Fibroblast of mammary gland (primary cell): ENCODE measurements at places on chromosomes 11 and 22.
A peak's percentile ranks its signal among the peaks of the same experiment; 100 is the strongest.

- peak; percentile 94 for DNase-seq
These were observed 21.2 kb downstream of the TBRG1 start for GRCh38 chr11:124643605-124644425.

DNA sequence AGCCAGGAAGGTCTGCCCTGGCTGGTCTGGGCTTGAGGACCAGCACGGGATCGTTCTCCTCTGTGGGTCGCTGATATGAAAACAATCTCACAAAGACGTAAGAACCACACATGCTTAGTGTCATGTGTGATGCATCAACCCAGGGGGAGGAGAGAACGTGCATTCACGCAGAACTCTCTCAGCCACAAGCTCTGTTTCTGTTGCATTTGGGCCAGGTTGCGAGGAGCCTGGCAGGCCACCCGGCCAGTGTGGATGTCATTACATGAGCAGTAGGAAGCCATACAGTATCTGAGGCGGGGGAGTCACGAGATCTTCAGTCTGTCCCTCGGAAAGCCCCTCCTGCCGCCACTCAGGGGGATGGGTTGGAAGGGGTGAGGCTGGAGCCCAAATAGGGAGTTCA, 53.1 kb upstream of the KCNQ1OT1 start:
- DNase-seq, result no peak

GRCh38 chr11:115471367-115471766, 32.8 kb downstream of the CADM1 start:
- DNase-seq, result no peak

- DNase-seq, result no peak
These were observed 321.9 kb downstream of the MIAT start for GRCh38 chr22:26979294-26979693.

DNA sequence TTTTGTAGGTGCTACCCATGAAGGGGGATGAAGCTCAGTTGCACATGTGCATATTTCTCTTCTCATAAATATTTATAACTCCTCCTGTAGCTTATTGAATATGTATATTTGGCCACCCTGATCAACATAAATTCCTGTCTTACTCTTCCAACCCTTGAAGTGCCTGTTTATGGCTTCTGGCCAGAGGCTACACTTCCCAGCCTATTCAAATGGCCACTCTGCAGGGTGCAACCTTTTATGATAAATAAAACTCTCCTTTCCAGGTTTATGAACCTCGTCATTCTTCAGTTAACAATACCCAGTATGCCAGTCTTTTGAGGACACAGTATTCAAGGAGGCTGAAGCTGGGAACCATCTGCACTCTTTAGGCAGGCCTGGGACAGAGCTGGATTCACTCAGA, 2.6 kb upstream of the RTL6 start:
- no peak for DNase-seq

- no peak for DNase-seq
These were observed 1.1 kb upstream of the CNTN5 start for GRCh38 chr11:99019696-99020095.

DNA sequence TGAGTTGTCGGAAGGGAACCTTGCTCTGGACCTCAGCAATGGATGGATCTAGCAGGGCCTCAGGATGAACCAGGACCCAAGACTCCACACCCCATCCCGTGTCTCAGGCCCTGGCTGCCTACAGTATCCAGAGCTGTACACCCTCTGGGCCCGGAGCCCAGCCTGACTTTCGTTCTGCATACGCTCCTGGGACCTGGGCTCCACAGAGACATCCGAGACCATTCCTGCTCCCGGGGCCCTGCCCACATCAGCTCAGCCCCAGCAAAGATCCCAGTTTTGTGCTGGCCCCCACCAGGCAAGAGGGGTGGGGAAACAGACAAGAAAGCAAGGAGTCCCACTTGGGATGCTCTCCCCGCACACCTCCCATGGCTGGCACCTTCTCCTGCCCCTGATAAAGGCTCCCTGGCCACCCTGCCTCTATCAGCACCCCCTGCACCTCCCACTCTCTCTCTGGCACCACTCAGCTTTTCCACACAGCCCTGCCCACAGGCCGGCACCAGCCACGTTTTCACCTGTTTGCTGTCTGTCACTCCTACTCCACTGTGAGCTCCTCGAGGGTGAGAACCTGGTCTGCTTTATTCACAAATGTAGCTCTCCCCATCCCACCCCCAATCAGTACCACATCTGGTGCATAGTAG, 64.5 kb upstream of the TCF20 start:
- DNase-seq, result no peak

GRCh38 chr11:22371160-22371559, 33.0 kb downstream of the SLC17A6 start:
- DNase-seq, result no peak

GRCh38 chr22:46416520-46416871, 81.0 kb downstream of the TRMU start:
- DNase-seq, result no peak

DNA sequence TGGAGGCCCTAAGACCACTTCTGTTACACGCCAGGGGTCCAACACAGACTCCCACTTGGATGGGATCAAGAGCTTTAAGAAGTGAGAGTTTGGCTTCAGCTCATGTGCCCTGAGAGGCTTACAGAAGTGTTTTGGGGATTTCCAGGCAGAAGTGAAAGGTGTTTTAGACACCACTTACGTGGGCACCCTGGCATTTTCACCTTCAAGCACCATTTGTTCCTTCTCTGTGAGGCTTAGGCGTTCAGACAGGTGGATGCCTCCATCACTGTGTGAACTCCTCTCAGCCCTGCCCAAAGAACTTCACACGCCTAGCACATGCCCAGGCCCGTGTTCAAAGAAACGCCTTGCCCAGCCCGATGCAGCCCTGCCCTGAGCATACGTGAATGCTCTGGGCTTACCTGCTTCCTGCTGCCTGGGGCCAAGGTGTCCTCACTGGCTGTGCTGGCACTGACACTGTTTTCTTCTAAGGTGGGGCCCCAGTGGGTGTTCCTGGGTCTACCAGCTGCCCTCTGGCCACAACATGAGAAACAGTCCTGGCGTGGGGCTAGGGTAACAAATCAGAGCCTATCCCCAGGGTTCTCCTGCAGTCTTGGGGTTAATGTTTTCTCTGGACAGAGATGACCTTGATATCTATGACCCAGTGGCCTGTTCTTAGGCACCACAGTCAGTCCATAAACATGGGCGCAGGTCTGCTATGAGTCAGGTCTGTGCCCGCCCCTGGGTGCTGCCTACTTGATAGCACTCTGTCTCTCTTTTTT, 34.0 kb downstream of the AMPD3 start:
- DNase-seq, result no peak

- no peak for DNase-seq
These were observed 16.4 kb upstream of the KAT5 start for GRCh38 chr11:65695459-65696241.

DNA sequence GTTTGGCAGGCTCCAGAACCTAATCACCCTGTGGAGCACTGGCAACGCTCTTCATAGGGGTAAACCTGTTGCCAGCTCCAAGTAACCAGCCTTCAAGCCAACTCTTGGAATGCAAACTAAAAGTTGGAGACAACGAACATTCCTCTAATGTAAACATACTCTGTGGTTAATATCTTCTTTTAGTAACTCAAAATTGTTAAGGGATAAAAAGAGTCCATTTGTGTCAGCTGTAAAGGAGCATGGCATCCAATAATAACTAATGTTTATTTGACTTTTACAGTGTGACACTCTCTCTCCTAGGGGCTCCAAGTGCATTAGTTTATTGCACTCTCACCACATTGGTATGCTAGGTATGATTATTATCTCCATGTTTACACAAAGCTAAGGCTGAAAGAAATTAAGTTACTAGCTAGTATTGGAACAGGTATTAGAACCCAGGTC, 31.0 kb upstream of the AMOTL1 start:
- DNase-seq, result no peak

DNA sequence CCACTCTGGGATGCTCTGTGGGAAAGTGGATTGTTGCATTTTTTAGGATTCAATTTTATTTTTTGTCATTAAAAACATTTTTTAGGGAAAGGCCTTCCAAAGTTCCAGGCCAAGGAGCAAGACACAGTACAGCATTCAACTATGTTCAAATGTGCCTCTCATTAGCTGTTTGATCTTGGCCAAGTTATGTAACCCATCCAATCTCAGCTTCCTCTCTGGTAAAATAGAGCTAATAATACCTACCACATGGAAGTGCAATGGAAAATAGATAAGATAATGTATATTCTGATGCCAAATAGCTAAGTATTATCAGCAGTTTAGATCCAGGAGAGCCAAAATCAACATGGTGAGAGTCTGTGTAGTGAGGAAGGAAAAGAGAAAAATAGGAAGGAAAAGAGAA, 220.3 kb upstream of the SESN3 start:
- DNase-seq, result no peak

DNA sequence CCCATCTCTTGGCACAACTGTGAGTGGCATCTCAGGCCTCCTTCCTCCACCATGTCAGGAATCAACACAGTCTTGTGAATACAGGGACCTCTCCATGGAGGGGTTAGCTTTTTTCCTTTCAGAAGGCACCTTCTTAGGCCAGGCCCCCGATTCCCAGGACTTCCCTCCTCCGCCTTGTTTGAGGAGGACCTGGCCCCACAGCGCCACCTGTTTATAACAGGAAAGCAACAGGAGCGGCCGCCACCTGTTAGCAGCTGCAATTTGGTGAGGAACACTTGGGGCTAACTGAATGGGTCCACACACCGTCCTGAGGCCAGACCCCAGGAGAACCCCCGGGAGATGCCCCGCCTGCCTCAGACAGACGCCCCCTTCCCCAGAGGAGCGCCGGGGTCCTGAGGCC, 3.8 kb upstream of the PKP3 start:
- DNase-seq, result no peak

- DNase-seq, result no peak
These were observed 47.2 kb downstream of the CCDC34 start for GRCh38 chr11:27315836-27316235.

GRCh38 chr11:66659763-66660162, 17.9 kb downstream of the RBM4B start:
- no peak for DNase-seq

DNA sequence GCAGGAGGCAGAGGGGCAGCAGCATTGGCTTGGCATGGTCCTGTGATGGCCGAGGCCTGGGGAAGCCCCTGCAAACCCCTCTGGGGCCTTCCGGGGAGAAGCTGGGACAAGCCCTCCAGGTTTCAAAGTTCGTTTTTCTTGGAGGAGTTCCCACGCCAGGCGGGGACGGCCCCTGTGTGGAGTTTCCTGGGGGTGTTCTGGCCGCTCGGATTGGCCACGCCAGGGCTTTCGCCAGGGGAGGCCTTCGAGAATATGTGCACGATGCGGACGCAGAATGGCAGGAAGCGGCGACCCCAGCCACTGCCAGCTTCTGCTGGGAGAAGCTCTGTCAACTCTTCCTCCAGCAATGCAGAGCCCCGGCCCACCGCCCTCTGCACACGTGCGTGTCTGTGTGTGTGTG, 102.3 kb upstream of the ASPHD2 start:
- no peak for DNase-seq

GRCh38 chr22:31970490-31971444, 26.4 kb downstream of the YWHAH start:
- peak; percentile 55 for DNase-seq

- peak; percentile 52 for DNase-seq
These were observed 9.6 kb downstream of the RCN1 start for GRCh38 chr11:32100495-32100894.

GRCh38 chr11:102592634-102593581, 32.2 kb downstream of the MMP20 start:
- peak; percentile 42 for DNase-seq

- peak; percentile 37 for DNase-seq
These were observed 212.6 kb downstream of the DBX1 start for GRCh38 chr11:19947537-19948114.

DNA sequence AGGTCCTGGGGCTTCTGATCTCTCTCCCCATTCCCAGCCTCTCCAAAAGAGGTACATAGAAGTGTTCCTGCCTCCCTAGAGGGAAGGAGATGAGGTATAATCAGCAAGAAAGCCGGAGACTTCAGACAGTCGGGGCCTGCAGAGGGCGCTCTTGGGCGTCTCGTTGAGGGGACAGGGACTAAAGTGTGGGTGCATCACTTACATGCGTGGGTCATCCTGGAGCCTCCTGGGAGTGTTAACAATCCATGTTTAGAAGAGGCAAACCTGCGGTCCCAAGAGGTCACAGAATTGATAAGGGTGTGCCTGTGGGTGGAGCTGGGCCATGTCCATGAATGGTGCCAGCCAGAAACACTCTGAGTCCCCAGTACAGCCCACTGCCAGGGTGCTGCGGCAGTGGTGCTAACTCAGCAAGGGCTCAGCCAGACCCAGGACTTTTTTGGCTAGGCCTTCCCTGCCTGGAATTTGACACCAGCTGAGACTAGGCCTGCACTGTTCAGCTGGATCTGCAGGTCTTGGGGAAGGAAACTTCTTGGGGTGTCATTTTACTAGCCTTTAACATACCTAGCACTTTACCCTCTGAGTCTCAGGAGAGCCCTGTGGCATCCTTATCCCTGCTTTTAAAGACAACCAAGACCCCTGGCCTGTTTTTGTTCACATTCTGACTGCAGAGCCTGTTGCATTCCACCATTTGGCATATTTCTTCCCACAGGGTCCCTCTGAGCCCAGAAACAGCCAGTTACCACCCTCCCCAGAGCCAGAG, 5.5 kb downstream of the YDJC start:
- peak; percentile 30 for DNase-seq

DNA sequence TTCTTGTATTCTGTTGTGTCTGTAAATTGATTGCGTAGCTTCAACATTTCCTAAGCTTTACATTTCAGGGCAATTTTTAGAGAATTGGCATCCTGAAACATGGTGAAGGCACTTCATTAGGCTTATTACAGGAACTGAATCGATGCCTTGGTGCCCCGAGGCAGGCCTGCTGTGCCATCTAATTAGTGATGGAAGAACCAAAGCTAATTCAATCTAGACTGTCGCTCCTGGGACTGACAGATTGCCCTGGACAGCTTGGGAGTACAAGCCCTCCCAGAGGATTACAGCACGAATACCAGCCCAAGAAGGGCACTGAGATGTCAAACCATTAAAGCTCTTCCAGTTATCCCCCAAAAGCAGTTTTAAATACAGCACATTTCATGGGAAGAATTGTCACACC, 243.2 kb upstream of the ZC3H12C start:
- no peak for DNase-seq

- DNase-seq, result no peak
These were observed 28.2 kb downstream of the TPBGL start for GRCh38 chr11:75268626-75269366.

DNA sequence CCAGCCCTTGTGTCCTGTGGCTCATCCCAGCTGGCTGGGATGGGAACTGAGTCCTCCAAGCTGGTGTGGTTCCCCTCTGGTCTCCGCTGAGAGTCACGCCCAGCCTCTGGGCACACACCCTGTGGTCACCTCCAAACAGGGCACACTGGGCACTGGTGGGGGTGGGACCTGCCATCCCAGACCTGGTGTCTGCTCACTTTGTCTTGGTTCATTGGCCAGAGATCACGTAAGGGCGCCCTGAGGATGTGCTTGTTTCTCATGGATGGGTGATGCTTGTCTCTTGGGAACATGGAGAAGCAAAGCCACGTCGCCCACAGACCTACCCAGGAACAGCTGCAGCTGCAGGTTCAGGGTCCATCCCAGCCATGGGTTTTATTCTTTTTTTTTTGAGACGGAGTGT, 43.1 kb downstream of the LRP5 start:
- no peak for DNase-seq

DNA sequence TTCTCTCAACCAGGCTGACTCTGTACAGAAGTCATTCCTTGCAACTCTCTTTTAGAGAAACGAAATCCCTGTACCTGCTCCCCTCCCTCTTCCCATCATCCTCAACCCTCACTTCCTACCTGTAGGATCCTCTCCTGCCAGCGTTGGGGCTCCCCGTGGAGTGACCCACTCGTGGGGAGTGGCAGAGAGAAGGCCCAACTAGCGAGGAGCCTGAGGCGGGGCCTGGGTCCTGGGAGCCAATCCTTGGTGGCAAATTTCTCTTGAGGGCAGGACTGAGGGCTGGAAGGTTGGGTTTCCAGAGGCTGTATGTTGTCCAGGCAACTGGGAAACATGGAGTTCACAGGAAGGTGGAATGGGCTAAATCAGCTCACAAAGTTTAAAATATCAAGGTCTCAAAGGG, 10.4 kb downstream of the NHERF4 start:
- peak; percentile 51 for DNase-seq
